Keratinocyte (primary cell): ENCODE measurements at places on chromosomes 5 and 9. TPM values are rescaled to one million over a fixed set of nuclear protein-coding genes. Genes with fewer than 3 reads are reported as not detected.

- no peaks in the 10 kb centered on the region for H3K36me3 ChIP-seq
- H3K27me3 ChIP-seq: no peaks in the 10 kb centered on the region
Measured at GRCh38 chr9:7094052-7094451, 336.3 kb downstream of the KDM4C start.

- H3K4me3 ChIP-seq: no peak overlapping the region
- H3K27me3 ChIP-seq: no peaks in the 10 kb centered on the region
- DNase-seq: no peak
- H3K4me1 ChIP-seq: no peaks in the 10 kb centered on the region
Measured at GRCh38 chr9:2255128-2255527, 240.0 kb downstream of the SMARCA2 start.

DNA sequence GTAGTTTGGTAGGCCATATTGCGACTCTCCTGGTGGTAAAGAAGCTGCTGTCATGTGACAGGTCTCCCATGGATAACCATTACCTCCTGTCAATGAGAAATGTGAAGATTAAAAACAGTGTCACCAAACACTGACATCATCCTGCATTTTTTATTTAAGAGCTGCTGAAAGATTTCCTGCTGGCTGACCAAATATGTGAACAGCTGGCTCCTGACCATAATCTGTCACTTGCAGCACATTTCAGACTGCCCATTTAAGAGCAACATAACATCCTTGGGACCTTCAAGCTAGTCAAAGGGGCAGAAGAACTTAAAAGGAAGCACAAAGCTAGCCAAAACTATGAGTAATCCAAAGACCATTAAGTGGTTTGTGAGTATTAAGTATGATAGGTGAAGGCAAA is 288.0 kb downstream of the IZUMO3 start:
- H3K4me3 ChIP-seq: no peak overlapping the region
- no peak overlapping the region for H3K27ac ChIP-seq
- no peaks in the 10 kb centered on the region for H3K27me3 ChIP-seq

Gene OR1Q1
- not detected in 3 replicates for polyA plus RNA-seq

Gene SPINK7
- 0.87 to 19.5 TPM (median 0.93 TPM) in 3 replicates for polyA plus RNA-seq

GRCh38 chr5:156000115-156000514 is 326.8 kb upstream of the SGCD start:
- H3K27ac ChIP-seq: no peak overlapping the region
- no peak for DNase-seq
- H3K4me3 ChIP-seq: no peak overlapping the region
- H3K4me1 ChIP-seq: no peaks in the 10 kb centered on the region

Gene C9orf72
- polyA plus RNA-seq: 2.5 to 7.7 TPM (median 5.4 TPM) in 3 replicates

DNA sequence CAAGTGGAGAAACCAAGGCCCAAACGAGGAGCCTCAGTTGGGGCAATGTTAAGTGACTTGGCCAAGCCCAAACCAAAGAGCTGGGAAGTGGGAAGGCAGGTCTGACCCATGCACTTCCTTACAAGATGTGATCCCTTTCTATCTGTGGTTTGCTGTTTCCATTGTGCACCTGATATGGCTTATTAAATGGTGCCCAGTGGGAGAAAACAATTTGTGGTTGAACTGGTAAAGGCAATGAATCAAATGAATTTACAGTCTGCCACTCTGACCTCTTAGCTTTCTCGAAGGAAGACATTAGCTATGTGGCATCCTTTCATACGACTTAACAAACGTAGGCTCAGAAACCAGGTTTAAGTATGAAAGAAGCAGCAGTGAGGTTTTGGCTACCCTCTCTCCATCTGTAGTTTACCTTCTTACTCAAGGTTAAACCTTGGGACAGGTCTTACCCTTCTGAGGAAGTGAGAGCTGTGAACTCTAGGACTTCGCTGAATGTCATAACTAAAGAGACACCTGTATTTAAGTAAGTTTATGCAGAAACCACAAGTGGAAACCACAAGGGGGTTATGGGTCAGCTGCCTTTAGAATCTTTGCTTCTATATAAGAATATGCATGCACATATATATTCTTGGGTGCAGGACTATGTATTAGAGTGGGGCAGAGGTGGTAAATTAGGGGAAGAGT is 100.5 kb upstream of the SPATA31D4 start:
- H3K36me3 ChIP-seq: no peaks in the 10 kb centered on the region
- peaks cover 34% of the 10 kb centered on the region for H3K4me1 ChIP-seq
- H3K27ac ChIP-seq: no peak overlapping the region

Gene CDH9
- polyA plus RNA-seq: not detected in 3 replicates

- no peaks in the 10 kb centered on the region for H3K27me3 ChIP-seq
- no peak for DNase-seq
- H3K27ac ChIP-seq: no peak overlapping the region
- H3K4me3 ChIP-seq: no peak overlapping the region
Measured at GRCh38 chr9:8899511-8899910, 1099.9 kb upstream of the DMAC1 start.

DNA sequence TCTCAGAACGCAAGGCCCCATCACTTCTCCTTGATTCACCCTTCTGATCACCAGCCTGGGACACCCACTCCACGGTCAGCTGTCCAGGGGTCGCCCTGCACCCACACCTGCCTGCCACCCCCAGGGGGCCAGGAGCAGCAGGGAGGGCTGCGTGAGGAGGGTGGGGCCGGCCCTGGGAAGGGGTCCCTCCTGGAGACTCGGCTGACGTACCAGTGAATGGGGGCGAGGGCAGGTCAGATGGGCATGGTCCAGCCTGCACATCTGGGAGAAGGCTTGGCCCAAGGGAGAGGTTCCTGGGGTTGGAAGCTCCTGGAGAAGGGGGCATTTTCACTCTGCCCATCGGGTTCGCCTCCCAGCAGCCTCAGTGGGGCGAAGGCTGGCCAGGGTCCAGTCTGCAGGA is 21.8 kb upstream of the SARDH start:
- H3K4me1 ChIP-seq: no peaks in the 10 kb centered on the region
- H3K27ac ChIP-seq: no peak overlapping the region
- no peaks in the 10 kb centered on the region for H3K27me3 ChIP-seq
- no peak for DNase-seq
- no peak overlapping the region for H3K4me3 ChIP-seq

DNA sequence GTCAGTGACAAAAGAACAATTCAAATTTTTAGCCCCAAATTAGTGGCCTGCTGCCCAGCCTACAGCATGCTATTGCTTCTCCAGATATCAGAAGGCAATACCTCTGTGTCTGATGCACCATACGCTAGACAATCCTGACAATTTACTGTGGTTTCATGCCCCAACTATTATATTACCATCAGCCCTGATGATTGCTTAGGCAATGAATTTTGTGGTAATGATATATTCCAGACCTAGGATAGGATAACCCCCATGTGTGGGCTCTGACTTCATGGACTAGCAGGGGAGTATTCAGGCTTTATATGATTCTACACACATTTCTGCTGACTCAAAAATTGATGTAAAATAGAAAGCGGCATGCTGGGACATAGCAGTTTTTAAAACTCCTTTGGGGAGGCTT is 168.7 kb upstream of the FST start:
- no peak overlapping the region for H3K4me3 ChIP-seq
- H3K4me1 ChIP-seq: no peaks in the 10 kb centered on the region
- H3K36me3 ChIP-seq: no peaks in the 10 kb centered on the region
- no peaks in the 10 kb centered on the region for H3K27me3 ChIP-seq

Gene GHR
- polyA plus RNA-seq: 1.1 to 2.0 TPM (median 1.8 TPM) in 3 replicates

DNA sequence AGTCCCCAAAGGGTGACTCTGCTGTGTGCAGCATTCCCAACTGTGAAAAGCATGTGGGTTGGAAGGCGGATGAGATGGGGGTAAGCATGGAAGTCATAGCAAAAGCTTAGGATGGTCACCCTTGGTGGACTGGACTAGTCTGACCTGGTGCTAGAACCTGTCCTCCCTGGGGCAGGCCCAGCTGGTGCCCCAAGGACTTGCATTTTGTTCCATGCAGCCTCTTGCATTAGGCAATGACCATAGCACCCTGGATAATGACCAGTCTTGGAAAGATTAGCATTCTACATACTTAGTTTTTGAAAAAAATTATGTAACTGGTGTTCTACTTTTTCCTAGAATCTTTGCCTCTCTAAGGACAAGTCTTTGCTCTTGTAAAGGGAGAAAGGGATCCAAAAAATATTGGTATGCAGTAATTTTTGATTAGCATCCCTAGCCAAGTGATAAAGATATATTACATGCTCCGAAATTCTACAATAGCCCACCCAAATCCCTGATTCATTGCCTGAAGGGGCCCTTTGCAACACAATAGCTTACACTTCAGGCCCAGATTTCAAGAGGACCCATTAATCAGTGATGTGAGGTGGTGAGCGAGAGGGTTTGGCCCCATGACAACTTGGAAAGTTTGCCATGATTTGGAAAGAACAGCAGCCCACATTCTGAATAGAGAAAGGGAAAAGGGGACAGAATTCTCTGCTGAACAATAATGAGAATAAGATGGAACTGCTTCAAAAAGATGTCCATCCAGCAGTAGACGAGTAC is 93.3 kb upstream of the CD180 start:
- peaks cover 9% of the 10 kb centered on the region for H3K4me1 ChIP-seq
- H3K4me3 ChIP-seq: no peak overlapping the region
- no peak overlapping the region for H3K27ac ChIP-seq
- no peaks in the 10 kb centered on the region for H3K36me3 ChIP-seq
- no peak for DNase-seq

GRCh38 chr9:93265972-93266371 is 82.0 kb downstream of the WNK2 start:
- H3K4me3 ChIP-seq: no peak overlapping the region
- H3K36me3 ChIP-seq: no peaks in the 10 kb centered on the region
- H3K4me1 ChIP-seq: no peaks in the 10 kb centered on the region
- H3K27ac ChIP-seq: no peak overlapping the region

DNA sequence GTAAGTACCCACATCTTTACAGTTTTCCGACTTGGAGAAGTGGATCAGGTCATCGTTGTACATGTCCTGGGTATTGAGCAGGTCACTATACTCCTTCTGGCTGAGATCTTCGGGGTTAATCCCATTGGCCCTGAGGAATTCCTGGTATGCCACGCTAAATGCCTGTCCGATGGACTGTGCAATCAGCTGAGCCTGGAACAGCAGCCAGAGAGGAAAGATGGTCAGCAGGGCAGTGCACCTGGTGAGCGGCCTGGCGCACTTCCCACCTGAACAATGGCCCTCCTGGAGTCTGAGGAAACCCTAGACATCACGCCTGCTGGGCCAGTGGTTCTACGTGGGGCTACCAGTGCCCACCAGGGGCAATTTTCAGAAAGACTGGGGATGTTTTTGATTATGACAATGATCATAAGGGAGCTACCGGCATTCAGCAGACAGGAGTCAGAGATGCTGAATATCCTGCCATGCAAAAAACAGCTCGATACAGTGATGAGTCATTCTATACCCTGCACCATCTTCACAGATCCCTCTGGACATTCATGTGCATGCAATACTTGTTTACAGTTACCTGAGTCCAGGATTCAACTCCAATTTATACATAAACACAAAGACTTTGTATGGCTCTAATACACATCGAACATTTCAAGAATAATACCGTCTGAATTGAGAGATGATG is 127.2 kb downstream of the ENTREP1 start:
- no peaks in the 10 kb centered on the region for H3K4me1 ChIP-seq
- no peak overlapping the region for H3K27ac ChIP-seq
- H3K27me3 ChIP-seq: no peaks in the 10 kb centered on the region

Gene APBB3
- polyA plus RNA-seq: 6.7 to 12.4 TPM (median 7.1 TPM) in 3 replicates

- peaks cover 22% of the 10 kb centered on the region for H3K27me3 ChIP-seq
- no peak for DNase-seq
- H3K4me3 ChIP-seq: peak within 1 kb of the TSS; percentile 3
- H3K4me1 ChIP-seq: no peaks in the 10 kb centered on the region
- H3K27ac ChIP-seq: no peak within 1 kb of the TSS
- H3K36me3 ChIP-seq: no peaks in the 10 kb centered on the region
Measured at GRCh38 chr5:15499528-15500324, at the start of gene FBXL7. TSS of gene FBXL7 (plus strand) at chr5:15500180.

- no peak overlapping the region for H3K4me3 ChIP-seq
- no peak for DNase-seq
- no peaks in the 10 kb centered on the region for H3K36me3 ChIP-seq
- H3K27ac ChIP-seq: no peak overlapping the region
- H3K27me3 ChIP-seq: no peaks in the 10 kb centered on the region
Measured at GRCh38 chr9:4099976-4100735, 199.7 kb downstream of the GLIS3 start.

Gene ORM2
- not detected in 3 replicates for polyA plus RNA-seq

Gene MYMK
- not detected in 3 replicates for polyA plus RNA-seq

Gene CMYA5
- 0.10 to 0.39 TPM (median 0.25 TPM) in 3 replicates for polyA plus RNA-seq

- no peak for DNase-seq
- no peak overlapping the region for H3K27ac ChIP-seq
- H3K36me3 ChIP-seq: no peaks in the 10 kb centered on the region
- no peaks in the 10 kb centered on the region for H3K4me1 ChIP-seq
- H3K4me3 ChIP-seq: no peak overlapping the region
- no peaks in the 10 kb centered on the region for H3K27me3 ChIP-seq
Measured at GRCh38 chr5:126878634-126879033, 101.7 kb downstream of the LMNB1 start.

Gene SLC12A2
- 10.1 to 15.5 TPM (median 12.4 TPM) in 3 replicates for polyA plus RNA-seq

DNA sequence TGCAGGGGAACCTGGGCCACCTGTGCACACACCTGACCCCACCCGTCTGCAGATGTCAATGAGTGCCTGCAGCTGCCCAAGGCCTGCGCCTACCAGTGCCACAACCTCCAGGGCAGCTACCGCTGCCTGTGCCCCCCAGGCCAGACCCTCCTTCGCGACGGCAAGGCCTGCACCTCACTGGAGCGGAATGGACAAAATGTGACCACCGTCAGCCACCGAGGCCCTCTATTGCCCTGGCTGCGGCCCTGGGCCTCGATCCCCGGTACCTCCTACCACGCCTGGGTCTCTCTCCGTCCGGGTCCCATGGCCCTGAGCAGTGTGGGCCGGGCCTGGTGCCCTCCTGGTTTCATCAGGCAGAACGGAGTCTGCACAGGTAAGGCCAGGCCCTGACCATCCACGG is 14.5 kb upstream of the ASS1 start:
- H3K36me3 ChIP-seq: no peaks in the 10 kb centered on the region
- DNase-seq: no peak
- H3K27ac ChIP-seq: no peak overlapping the region
- H3K4me3 ChIP-seq: no peak overlapping the region

GRCh38 chr5:75044406-75044805 is 8.0 kb downstream of the GCNT4 start:
- peaks cover 16% of the 10 kb centered on the region for H3K4me1 ChIP-seq
- DNase-seq: no peak
- H3K36me3 ChIP-seq: peaks cover 6% of the 10 kb centered on the region
- no peak overlapping the region for H3K4me3 ChIP-seq
- H3K27ac ChIP-seq: no peak overlapping the region

DNA sequence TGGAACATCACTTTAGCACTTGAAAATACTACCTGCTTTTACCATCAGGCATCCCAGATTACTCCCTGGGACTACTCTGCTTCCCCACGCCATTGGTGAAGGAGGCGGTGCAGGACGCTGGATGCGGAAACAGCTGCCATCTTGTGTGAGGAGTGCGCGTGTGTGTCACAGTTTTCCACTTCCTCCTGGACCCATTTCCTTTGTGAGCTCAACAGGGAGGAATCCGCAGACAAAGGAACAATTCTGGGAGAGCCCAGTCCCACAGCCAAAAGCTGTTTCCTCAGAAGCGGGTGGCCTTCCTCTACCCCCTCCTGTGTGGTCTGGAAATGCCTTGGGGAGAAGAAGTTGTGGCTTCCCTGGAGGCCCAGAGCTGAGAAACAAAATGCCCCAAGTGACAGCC is 16.8 kb downstream of the AFAP1L1 start:
- DNase-seq: no peak
- no peaks in the 10 kb centered on the region for H3K27me3 ChIP-seq
- no peak overlapping the region for H3K27ac ChIP-seq

Gene TRPM6
- 0.18 to 0.24 TPM (median 0.22 TPM) in 3 replicates for polyA plus RNA-seq
